ENCODE measurements at places on chromosomes 1 and 21.

- no peak for DNase-seq
Observed at GRCh38 chr1:172270605-172271004, 149.9 kb upstream of the C1orf105 start.

- DNase-seq, result no peak
Observed at GRCh38 chr1:156842618-156843300, 16.2 kb downstream of the INSRR start.

DNA sequence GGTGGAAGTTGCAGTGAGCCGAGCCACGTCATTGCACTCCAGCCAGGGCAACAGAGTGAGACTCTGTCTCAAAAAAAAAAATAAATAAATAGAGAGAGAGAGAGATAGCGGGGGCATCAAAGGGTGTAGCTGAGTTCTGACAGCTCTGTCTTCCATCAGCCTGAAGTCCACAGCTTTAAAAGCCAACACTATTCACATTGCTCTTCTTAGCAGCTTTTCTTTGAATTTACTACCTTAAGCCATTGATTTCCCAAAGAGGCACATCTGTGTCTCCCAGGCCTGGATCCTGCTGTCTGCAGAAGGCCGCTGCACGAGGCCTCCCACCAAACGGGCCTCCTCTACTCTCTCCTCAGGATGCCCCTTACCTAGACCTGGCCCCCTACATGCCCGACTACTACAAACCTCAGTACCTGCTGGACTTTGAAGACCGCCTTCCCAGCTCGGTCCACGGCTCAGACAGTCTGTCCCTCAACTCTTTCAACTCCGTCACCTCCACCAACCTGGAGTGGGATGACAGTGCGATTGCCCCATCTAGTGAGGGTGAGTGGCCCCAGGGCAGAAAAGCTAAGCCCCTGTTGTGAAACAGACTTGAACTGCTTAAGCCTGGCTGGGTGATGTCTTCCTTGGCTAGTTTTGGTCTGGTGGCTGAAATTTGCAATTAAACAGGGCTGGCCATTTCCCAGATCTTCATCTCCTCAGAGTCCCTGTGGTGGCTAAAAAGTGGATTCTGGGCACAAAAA, 16.5 kb upstream of the SLC25A34 start:
- no peak for DNase-seq

GRCh38 chr1:216095400-216095799, 327.8 kb downstream of the USH2A start:
- DNase-seq, result no peak

GRCh38 chr1:1074631-1075147, 583 bp upstream of the RNF223 start:
- DNase-seq, result no peak

- DNase-seq, result no peak
Observed at GRCh38 chr1:209262631-209263030, 320.9 kb upstream of the CAMK1G start.

- DNase-seq, result no peak
Observed at GRCh38 chr1:169024800-169025271, 81.7 kb upstream of the ATP1B1 start.

DNA sequence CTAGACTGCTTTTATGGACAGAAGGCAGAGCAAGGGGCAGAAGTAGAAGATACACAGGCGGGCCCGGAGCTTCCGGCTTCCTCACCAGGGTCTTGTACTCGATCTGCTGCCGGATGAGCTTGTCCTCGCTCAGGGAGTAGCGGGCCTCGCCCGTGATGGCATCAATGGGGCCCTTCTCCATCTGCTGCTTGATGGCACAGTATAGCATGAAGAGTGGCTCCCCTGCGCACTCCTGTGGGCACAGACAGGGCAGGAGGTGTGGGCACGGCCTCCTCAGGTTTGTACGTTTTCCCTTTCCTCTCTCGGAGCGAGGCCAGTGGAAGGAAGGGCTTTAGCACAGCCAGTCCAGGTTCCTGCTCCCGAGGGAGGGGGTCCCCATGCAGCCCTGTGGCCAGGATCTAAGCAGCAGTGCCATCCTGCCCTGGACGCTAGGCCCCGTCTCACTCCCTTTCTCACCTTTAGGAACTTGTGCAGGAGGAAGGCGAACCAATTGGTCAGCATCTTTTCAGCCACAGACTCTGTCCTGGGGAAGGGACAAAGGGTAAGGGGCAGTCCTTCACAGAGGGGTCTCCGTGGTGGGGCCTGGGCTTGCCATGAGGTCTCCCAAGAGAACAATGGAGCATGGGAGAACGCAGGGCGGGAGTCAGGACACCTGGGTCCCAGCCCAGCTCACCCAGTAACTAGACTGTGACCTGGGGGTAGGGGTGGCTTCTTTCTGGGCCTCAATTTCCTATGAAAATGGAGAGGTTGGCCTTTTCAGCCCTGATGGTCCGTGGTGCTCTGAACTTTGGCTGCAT, 128.8 kb upstream of the CD34 start:
- no peak for DNase-seq

DNA sequence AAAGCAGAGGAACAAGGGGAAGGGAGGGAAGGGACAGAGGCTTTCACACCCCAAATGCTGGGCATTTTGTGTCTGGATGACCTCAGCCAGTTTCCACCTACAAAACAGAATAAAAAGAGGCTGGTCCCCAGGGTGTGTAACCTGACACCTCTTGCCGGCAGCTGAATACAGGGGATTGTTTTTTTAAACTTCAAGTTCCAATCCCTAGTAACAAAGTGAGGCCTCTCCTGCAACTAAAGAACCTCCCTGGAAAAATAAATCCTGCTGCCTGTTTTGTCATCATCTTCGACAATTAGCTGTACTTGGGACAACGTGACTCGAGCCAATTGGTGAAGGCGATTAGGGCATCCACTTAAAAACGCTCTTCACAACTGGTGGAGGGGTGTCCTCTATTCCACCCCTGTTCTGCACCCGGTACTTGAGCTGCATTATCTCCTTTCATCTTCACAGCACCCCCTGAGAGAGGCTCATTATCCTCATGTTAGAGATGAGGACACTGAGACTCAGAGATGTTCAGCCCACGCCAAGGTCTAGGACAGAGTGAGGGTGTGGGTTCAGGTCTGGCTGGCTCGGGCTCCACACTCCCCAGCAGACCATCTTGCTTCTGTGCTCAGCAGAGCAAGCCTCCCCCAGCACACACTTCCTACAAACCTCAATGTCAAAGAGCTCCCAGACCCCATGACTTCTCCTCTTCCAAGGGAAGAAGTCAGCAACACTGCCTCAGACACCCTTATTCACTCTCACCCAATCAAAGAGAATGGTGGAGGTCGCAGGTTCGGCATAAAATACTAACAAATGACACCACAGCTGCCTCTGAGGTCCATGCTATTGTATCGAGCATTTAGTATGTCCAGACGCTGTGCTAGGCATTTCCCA, 15.2 kb downstream of the ITPKB start:
- DNase-seq, result no peak

- DNase-seq, result no peak
Observed at GRCh38 chr1:156805766-156806511, 10.7 kb downstream of the SH2D2A start.

DNA sequence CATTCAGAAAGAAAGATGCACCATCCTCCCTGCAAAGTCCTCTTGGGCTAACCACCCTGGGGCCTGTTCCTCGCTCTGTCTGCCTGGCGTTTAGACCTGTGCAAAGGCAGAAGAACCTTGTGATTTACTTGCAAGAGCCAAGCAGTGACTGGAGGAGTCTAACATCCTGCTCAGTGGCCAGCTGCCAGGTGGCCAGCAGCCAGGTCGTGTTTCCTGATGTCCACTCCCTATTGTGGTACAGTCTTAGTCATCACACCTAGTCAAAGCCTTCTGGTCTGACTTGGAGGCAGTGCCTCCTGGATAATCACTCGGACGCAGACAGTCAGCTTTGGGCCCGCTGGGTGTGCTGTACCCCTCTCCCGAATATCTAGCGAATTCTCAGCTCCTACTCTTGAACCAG, 118.1 kb downstream of the PGBD5 start:
- no peak for DNase-seq
